Lung microvascular endothelial cell (primary cell): ENCODE measurements at places on chromosomes 6 and 20. TPM values are rescaled to one million over a fixed set of nuclear protein-coding genes. Genes with fewer than 3 reads are reported as not detected.

DNA sequence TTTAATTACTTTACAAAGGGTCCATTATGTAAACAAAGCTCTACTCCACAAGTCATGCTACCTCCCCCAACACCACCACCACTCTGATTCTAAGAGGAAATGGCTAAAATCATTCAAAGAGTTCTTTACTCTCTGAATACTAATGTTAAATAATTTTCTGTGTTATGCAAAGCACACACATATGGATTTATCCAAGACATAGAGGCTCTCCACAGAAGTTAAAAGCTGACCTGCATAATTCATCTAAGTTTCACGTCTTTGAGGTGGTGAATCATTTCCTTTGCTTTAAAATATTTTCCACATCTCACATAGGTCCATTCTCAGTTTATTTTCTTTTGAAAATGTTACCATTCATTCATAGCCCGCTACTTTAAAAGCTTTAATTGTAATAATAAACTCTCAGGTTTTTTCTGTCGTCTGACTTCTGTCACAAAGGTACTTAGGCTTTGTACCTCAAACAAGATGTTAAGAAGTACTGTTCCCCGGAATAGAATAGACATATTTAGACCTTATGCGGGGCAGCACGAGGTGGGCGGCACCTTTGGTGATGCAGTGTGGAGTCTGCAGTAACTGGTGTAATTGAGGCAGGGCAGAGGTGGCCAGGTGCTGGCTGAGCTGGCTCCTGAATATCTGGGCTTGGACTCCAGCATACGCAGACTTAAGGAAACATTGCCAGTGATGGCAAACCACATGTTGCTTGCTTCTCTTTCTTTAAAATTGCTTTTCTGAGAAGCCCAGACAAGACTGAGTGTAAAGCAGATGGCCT lies 55.8 kb downstream of the KIF6 start:
- peak; percentile 1 for DNase-seq

TFAP2C gene
- total RNA-seq: not detected in 2 replicates

GRCh38 chr20:54194724-54195438 lies 13.0 kb upstream of the PFDN4 start:
- no peak for DNase-seq

GPR6 gene
- not detected in 2 replicates for total RNA-seq

- no peak for DNase-seq
Measured at GRCh38 chr6:53634184-53634631, 31.3 kb downstream of the KLHL31 start.

DNA sequence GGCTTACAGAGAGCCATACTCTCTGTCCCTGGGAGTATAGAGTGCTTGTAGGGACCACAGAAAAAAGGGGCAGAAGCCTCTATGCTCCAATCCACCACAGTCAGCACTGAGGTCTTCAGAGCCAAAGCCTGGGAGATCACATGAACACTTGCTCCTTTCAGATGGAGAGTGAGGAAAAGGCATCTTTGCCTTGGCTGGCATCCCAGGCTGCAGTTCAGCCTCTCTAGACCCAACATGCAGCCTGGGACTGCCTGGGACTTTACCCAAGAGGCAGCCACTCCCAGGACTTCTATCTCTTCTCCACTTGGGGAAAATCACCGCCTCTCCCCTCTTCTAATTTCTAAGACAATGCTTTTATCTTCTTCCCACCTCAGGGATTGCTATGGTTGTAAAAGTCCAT lies 46.5 kb upstream of the MYLIP start:
- DNase-seq: no peak

SLC44A4 gene
- total RNA-seq: not detected in 2 replicates

DNA sequence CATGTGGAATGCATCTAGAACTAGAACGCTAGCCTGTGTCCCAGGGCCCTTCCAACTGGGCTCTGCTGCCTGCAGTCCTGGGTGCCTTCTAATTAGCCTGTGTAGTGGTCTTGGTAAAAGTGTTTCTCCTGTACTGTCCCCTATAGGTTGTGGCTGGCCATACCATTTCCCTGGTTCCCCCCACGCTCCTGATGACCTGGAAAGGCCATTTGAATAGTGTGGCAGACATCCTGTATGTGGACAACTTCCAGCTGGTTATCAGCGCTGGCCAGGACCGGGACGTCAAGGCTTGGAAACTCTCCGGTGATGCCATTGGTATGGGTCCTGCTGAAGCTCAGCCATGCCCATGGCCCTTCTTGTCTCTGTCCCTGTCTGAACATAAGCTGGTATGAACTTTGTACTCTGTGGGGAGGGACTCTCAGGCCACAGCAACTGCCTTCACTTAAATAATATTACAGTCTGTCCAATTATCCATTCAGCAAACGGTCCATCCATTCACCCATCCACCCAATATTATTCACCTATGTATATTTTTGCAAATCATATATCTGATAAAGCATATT lies 60.7 kb downstream of the SUN5 start:
- no peak for DNase-seq

- DNase-seq: no peak
Measured at GRCh38 chr6:145070791-145071190, 664.5 kb downstream of the EPM2A start.

HSPA12B gene
- 8.7 and 9.9 TPM in 2 replicates for total RNA-seq

CCDC170 gene
- under 0.01 TPM in 1 of 2 replicates, not detected in the other for total RNA-seq

HRH3 gene
- not detected in 2 replicates for total RNA-seq

- peak; percentile 87 for DNase-seq
Measured at GRCh38 chr6:3748208-3749066, 3.1 kb downstream of the PXDC1 start.

- DNase-seq: no peak
Measured at GRCh38 chr6:15781890-15782289, 119.1 kb upstream of the DTNBP1 start.

BANF2 gene
- not detected in 2 replicates for total RNA-seq

- no peak for DNase-seq
Measured at GRCh38 chr6:145875496-145876211, 61.1 kb upstream of the FBXO30 start.

TMEM217 gene
- 7.4 and 8.5 TPM in 2 replicates for total RNA-seq

SPDEF gene
- total RNA-seq: not detected in 2 replicates

CLDN20 gene
- not detected in 2 replicates for total RNA-seq

DNA sequence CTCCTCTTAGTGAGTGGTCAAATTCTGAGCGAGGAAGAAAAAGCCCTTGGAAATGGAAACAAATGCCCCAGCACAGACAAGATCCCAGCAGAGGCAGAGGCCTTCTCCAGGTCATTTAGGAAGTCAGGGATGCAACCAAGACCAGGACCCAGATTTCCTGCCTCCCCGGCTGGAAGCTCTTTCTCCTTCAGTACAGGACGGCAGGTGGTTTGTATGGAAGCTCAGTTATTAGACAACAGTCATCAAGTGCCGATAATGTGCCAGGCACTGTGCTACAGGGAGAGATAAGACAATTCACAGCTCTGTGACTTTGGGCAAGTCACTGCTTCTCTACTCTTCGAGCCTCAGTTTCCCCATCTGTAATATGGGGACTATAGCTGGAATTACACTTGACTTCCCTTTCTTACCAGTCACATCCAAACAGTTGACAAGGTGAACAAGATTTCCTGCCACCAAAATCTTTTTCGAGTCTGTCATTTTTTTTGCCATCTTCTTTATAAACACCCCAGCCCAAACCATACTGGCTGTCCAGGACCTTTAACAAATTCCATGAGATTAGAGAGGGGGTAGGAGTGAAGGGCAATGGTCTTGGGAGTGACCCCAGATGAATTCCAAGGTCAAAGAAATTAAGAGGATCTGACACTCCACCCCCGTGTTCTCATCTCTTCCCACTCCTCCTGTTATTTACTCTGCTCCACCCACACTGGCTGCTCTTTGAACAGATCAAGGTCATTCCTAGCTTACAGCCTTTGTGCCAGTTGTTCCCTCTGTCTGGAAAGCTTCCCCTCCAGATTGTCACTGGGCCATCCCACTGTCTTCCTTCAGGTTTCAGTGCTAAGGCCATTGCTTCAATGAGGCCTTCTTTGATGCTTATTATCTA lies 6.0 kb downstream of the MMP9 start:
- DNase-seq: no peak

DNA sequence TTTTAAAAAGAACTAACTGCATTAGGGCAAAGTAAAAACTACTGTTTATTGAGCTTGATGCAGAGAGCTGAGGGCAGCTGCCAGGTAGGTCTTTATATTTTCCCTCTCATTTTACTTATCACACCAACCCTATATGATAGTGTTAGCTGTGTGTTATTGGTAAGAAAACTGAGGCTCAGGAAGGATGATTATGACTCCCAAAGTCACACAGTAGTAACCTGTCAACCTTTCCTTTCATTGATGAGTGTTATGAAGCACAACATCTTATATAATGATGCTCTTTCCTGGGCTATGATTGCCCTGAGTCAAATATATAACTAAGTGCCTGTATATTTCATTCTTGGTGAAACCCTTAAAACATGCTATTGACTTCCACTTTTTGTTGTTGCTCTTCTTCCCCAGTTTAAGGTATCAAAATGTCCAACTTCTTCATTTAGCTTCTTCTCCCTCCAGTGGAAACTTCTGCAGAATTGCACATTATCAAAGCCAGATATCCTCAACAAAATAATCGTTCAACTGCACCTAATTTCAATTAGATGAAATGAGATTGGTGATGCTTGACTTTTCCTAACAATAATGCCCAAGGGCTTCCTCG lies 8.1 kb downstream of the GFOD1 start:
- no peak for DNase-seq

- no peak for DNase-seq
Measured at GRCh38 chr20:16011056-16011455, 562.2 kb downstream of the KIF16B start.

- DNase-seq: no peak
Measured at GRCh38 chr6:31216208-31216898, 45.9 kb upstream of the POU5F1 start.

NR2E1 gene
- total RNA-seq: not detected in 2 replicates

DNA sequence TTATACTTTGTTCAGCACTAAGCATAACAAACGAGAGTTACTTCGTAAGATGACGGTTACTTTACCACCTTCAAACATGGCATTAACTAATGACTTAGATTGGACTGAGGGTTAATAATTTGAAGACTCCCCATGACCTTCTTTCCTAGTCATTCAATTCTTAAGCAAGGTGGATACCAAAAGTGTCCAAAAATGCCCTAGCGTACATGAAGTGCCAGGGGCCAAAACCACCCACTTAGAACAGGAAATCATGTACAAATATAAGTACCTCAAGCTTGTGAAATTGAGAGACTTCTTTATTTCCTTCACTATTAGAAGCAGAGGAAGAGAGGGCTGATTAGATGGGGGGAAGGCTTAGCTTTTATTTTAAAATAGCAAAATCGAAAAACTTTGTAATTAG lies 166.4 kb downstream of the ATXN1 start:
- DNase-seq: no peak

DNA sequence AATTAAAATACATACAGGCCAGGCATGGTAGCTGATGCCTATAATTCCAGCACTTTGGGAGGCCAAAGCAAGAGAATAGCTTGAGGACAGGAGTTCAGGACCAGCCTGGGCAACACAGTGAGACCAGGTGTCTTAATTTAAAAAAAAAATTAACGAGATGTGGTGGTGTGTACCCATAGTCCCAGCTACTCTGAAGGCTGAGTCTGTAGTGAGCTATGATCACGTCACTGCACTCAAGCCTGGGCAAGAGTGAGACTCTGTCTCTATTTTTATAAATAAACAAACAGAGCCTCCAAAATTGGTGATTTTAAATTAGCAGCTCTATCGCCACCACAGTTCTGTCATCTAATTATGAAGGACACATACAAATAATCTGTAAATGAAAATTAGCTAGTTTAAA lies 37.9 kb downstream of the ABHD12 start:
- DNase-seq: no peak

PGM3 gene
- total RNA-seq: 47.8 and 53.6 TPM in 2 replicates

SLC17A3 gene
- not detected in 2 replicates for total RNA-seq

PPDPF gene
- 16.3 and 21.2 TPM in 2 replicates for total RNA-seq

DNA sequence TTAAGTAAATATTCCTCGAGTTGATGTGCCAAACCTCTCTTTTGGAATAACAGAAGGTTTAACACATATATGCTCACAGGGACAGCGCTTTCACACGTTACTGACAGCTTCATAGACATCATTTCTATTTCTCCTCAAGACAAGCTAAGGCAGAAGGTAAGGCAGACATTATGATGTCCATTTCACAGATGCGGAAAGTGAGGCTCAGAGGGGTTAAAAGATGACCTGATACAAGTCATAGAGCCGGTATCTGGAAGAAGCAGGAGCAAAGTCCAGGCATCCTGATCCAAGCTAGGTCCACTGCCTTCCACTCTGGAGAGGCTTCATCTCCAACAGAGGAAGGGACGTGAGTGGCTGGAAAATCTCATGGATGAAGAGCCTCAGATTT lies 86.7 kb downstream of the FOXC1 start:
- no peak for DNase-seq

GRCh38 chr6:147467886-147468285 lies 40.6 kb upstream of the SAMD5 start:
- no peak for DNase-seq

DNA sequence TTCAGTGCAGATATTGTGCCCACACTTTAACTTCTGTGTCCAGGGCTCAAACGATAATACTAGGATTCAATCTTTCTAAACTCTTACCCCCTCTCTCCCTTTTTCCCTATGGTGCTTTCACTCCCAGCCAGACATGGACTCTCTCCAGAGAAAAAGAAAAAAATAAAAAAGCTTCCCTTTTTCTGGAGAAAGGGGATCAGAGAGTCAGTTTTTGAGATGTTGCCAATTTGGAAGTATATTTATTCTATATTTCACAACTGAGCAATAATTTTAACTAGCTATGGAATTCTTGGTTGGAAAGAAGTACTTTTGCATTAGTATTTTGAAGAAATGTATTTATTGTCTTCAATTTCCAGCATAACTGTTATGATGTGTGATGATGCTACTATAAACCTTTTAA lies 72.2 kb upstream of the ZFP64 start:
- no peak for DNase-seq

- no peak for DNase-seq
Measured at GRCh38 chr6:168514216-168514615, 73.2 kb downstream of the SMOC2 start.

DNA sequence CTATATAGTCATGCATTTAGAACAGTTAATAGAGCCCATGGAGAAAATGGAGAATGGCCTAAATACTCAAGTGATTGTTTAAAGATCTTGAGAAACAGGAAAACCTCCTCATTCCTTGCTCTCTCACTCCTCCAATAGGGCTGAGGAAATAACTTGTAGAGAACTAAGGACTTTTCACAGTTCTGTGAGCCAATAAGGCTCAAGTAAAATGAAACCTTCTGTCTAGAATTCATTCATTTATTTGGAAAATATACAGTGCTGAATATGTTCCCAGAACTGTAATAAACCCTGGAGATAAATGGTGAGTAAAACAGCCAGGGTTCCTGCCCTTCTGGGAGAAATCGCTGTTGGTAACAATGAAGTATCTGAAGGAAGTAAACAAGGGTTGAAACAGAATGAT lies 35.3 kb downstream of the ELOVL2 start:
- DNase-seq: peak; percentile 4

DNA sequence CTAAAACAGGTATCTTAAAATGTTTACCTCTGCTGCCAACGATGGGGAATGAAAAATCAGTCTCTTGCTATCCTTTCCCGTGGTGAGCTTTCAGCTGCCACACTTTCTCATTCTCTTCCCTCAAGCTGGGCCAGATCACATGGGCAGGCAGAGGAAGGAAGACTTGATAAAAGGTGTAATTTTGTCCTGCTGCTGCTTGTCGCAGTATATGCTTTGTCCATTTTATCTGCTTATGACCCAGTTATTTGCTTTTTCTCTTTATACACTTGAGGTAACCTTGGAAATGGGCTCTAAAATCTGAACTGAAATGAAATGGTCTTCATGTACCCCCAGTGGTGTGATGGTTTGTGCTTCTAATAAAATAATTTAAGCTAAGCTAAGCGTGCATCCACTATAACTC lies 695.9 kb upstream of the FLRT3 start:
- no peak for DNase-seq
